GOT3 (cell line): ENCODE measurements at places on chromosomes 2 and 18.

GRCh38 chr2:68730828-68731227, 3.8 kb upstream of the ARHGAP25 start:
- no peak for DNase-seq

DNA sequence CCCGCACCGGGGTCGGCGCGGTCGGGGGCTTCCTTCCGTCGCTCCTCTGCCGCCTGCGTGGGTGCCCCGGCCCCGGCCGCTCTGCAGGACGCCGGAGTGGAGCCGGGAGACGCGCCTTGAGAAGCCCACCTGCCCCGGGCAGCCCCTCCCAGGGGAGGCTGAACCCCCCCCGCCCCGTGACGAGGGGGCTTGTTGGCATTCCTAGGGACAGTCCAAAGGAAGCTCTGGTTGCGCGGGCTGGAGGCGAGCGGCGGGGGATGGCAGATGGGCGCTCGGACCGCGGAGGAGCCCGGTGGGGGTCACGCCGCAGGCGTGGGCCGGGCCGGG, 133.5 kb upstream of the MGAT5 start:
- DNase-seq: peak; percentile 42

DNA sequence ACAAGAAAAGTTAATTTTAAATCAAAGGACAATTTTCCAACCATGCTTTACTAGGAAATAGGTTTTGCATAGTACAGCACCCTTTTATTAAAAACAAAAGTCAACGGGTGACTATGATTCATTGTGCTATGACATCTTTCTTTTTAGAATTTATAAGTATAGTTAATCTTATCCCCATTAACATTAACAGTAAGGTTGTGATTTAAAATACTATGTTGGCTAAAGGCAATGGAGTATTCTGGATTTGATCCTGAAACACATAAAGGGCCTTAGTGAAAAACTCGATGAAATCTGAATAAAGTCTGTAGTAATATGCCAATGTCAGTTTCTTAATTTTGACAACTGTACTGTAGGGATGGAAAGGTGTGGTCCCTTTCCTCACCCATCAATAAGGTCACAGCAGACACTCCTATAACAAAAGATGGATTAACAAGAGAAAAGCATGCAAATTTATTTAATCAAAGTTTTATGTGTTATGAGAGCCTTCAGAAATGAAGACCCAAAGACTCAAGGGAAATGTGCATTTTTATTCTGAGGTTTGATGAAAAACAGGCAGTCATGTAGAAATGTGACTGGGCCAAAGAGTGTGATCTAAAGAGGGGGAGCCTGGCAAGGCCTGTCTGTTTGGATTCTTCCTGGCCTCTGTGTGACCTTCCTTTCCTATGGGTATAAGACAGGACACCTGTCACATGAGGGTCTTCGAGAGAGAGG, 731.4 kb downstream of the TSN start:
- no peak for DNase-seq

DNA sequence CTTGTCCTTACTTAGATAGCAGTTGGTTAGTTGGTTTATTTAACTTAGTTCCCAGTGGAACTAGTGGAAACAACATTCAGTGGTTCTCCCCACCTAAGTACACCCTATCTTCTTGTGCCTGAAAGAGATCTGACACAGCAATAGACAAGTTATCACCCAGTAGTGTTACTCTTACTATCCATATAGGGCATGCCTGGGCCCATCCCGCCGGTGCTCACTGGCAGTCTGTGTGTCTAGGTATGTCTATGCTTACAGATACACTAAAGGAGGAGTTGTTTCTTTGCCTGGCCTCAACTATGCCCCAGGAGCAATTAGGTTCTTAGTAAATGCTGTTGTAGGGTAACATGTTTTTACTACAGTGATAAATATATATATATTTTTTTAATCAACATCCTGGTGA, 12.0 kb upstream of the NRP2 start:
- DNase-seq: no peak

DNA sequence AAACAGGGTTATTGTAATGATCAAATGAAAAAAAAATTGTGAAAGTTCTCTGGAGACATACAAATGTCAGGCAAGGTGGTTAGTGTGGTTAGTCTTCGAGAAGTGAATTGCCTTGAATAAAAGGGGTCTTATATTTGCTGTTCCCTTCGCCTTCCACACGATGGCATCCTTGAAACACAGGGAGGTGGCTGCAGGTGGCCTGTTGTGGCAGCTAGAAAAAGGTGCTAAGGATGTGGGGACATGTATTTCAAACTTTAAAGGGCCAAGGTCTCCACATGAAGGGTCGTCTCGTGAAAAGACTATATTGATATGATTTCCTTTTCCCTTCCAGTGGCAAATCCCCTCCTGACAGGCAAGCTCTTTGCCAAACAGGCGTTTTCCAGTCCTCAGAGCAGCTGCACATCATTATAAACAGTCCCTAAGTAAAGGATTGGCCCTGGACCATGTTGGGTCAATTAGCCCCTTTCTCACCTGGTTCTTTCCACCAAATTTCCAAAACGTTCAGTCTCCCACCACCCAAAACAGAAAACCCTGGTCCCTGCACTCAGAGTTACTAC, 68.5 kb downstream of the COPS8 start:
- no peak for DNase-seq

GRCh38 chr2:149587950-149588487, 444 bp upstream of the MMADHC start:
- DNase-seq: no peak

DNA sequence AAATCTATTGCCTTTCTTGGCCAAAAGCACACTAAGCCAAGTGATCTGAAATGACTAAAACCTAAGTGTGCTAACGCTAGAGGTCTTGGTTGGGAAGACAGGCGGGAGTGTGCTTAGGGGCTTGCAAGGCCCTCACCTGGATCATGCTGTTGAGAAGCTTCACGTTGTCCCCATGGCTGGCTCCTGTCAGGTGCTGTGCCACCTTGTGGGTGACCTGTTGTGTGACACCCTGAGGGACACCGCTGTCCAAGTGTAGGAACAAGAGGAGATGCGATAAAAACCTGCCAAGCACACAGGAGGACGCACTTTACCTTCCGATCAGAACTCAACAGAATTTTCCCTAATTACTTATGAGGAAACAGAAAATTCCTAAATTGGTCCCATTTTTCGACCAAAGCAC, 50.8 kb downstream of the EPG5 start:
- no peak for DNase-seq

DNA sequence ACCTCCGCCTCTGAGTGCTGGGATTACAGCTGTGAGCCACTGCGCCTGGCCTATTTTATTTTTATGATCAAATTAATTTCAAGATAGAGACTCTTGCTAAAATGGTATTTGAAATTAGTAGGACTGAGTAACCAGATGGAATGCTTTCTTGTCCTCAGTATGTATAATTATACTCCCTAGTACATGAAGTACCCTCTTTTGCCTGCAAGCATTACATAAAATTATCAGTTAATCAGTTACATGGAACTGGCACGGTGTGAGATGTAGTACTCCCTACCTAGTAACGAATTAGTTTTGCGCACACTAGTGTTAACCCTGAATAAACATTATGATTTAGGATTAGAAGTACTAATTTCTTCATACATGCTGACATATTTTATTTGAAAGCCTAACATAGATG, 41.6 kb downstream of the RBBP8 start:
- no peak for DNase-seq

GRCh38 chr18:12930376-12930775, 17.4 kb upstream of the SEH1L start:
- no peak for DNase-seq
